ENCODE measurements at places on chromosomes 3 and 15.
A peak's percentile ranks its signal among the peaks of the same experiment; 100 is the strongest.

- no peak for DNase-seq
These were observed 87.4 kb downstream of the TRIM42 start for GRCh38 chr3:140765246-140765645.

- DNase-seq = no peak
These were observed 619.1 kb upstream of the BCHE start for GRCh38 chr3:166456286-166456685.

DNA sequence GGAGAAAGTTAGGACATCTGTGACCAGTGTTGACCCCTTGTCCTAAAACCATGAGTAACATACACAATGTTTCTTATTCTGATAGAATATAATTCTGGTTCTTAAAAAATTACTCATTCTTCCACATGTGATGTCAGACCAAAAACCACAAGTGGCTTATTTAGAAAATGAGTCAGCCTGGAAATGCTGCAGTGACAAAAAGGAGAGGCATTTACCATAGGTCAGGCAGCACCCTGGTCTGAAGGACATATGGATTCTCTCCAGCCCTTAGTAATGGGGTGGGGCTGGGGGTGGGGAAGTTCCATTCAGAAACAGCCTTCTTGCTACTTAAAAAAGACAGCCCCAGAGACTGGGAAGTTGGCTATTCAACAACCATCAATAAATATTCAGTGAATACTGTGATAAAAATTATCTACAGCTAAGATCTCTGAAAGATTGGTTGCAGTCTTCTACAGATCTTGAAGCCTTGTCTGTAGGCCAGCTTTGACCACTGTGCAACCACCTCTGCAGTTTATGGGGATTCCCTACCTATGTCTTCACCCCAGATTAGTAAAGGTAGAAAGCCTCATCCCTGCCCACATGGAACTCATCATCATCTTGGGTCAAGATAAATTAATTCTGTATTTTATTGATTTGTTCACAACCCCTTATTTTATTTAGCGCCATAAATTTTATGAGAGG is 34.9 kb upstream of the TIMP4 start:
- peak; percentile 73 for DNase-seq

DNA sequence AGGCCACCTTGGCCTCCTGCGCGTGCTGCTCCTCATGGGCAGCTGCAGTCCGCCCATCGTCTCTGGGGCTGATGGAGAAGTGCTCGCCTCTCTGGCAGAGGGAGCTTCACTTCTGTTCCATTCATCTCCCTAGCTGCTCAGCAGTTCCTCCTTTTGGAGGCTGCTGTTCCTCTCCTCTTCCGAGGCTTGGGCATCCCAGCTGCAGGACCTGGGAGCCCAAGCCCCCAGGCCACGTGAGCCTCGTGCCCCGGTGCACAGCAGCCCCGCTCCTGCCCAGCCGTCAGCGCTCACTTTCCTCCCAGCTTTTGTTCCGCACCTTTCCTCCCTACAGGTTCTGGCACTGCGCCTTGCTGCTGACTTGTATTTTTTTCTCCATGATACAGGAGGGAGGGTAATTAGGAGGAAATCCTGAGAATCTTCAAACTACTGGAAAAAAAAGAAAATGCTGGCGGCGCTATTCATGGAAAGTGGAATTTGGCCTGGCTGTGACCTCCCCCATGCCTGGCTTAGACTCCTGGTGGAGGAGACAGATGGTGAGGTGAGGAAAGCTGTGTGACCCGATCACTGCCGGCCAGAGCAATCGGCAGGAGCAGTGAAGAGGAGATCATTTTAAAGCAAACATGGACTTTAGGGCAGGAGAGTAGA is 210.1 kb downstream of the CHST2 start:
- no peak for DNase-seq

DNA sequence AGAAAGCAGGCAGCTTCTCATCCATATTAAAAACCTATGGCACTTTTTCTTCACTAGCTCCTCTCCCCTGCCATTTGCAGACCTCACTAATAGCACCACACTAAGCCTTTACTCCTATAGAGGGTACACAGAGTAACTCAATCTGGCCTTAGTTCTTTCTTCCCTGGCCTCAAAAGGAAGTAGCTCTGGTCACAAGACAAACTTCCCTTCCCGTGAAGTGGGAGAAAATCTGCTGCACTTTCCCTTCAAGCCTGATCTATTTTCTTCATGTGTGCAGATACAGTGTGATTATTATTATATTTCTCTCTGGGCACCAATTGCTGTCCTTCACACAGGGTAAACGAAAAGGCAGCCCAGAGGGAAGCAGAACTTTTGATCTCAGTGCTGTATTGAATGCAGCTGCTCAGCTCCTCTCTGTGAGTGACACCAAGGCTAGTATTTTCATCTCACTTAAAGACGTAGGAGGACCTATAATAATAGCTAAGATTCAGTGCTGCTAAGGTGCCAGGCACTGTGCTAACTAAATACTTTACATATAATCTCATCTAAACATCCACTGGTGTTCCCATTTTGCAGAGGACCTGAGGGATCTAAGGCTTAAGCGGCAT is 61.9 kb upstream of the RASGRP1 start:
- no peak for DNase-seq

- DNase-seq = no peak
These were observed 3.4 kb upstream of the CCNL1 start for GRCh38 chr3:157163217-157163953.

DNA sequence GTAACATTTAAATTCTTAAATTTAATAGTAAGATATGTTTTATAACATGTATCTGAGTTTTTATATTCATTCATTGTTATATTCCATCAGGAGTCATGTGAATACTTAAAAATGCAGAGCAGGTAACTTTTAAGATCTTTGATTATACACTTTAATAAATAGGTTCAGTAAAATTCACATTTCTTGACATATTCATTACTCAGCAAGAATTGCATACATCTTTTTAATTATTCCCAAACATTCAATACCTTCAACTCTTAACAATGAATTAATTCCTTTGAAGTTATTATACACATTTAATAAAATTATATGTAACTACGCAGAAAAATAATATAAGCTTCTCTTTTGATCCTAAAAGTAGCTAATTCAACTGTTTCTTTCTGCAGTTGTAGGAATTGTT is 105.4 kb downstream of the CNTN4 start:
- no peak for DNase-seq

DNA sequence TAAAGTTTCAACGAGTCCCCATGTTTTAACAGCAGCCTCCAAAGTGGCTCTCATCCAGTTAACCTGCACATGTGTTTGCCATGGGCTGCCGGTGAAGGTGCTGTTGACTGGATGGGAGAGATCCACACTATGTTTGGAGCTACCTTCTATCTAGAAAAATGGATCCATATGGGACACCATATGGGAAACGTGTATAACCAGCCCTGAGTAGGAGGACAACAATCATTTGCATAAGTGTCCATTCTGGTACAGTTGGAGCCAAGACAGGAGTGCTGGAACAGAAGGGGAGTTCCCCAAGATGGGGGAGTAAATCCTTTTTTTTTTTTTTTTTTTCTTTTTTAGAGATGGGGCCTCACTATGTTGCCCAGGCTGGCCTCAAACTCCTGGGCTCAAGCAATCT is 36.6 kb downstream of the MKRN2 start:
- no peak for DNase-seq

DNA sequence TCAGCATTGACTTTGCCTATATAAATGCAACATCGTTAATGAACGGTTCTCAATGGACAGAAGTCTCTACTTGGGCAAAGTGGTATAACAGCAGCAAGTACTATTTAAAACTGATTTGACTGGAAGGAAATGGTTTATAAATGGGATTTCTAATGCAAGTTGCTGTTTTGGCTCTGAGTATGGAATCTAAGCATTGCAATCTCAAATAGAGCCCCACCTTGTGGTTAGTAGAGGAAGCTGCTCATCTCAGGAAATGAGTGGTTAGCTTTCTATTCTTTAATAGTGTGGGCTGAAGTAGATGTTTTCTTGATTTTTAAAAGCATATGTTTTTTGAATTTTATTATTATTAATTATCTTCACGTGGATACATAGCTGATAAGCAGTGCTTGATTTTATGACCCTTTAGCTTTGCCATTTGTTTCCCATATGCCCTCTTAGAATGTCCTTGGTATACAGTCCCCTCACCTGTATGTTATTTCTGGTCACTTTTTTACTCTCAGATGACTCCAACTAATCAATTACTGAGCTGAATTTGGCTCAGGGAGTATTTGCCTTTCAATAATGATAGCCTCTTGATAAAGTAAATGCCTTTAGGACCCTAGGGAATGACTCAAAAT is 67.1 kb downstream of the OXSM start:
- DNase-seq = no peak

- DNase-seq = peak; percentile 84
These were observed 29.2 kb upstream of the CYP11A1 start for GRCh38 chr15:74396445-74397238.

- DNase-seq = no peak
These were observed 100.1 kb upstream of the PROK2 start for GRCh38 chr3:71885006-71885405.

- no peak for DNase-seq
These were observed 179.6 kb downstream of the TBC1D2B start for GRCh38 chr15:77897896-77898406.

- peak; percentile 41 for DNase-seq
These were observed at the start of gene PLXND1 for GRCh38 chr3:129606636-129607390. TSS of gene PLXND1 (minus strand) at chr3:129606676. CDS start at chr3:129606639, 37 bp downstream.

GRCh38 chr3:130939753-130940152 is 45.9 kb downstream of the ATP2C1 start:
- DNase-seq = no peak

GRCh38 chr3:143628971-143629370 is 219.3 kb downstream of the SLC9A9 start:
- no peak for DNase-seq

GRCh38 chr3:67083277-67083676 is 85.2 kb downstream of the KBTBD8 start:
- DNase-seq = peak; percentile 25

DNA sequence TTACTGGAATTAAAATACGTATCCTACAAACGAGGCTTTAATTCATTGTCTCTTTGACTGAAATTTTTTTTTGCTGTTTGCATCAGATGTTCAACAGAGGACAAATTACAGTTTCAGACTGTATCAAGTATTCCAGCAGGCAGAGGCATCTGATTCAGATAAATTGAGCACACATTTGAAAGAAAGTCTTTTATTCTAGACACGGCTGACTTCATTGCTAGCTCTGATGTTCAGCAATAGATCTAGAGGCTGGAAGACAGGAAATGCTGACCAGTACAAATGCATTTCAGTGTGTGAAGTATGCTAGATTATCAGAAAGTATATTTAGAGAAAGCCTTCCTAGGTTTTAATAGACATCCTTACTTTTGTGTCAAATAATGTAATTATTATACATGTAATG is 472.2 kb downstream of the NLGN1 start:
- DNase-seq = no peak

GRCh38 chr3:33209357-33209756 is 9.3 kb downstream of the SUSD5 start:
- no peak for DNase-seq

GRCh38 chr3:172094621-172095557 is 55.5 kb downstream of the FNDC3B start:
- peak; percentile 16 for DNase-seq

GRCh38 chr3:12352253-12352652 is 63.4 kb downstream of the PPARG start:
- DNase-seq = no peak

DNA sequence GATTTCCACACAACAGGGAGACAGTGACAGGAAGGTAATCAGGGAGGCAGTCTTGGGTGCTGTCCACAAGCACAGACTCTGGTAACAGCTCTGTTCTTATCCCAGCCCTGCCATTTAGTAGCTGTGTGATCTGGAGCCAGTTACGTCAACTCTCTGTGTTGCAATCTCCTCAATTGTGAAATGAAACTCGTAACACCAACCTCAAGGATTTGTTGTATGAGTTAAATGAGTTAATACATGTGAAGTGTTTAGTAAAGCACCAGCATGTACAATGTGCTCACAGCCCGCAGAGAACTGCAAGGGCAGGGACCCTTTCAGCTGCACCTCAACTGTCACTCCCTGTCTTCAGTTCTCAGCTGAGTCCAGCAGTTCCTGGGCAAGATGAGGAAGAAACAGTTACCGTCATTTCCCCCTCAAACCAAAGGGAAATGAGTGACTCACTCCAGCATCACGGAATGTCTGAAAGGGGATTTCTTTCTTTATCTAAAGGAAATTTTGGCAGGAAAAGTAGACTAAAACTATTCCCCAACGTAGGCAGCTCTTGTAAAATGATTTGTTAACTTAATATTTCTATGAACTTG is 39.9 kb upstream of the MB21D2 start:
- DNase-seq = peak; percentile 53

- DNase-seq = no peak
These were observed 37.5 kb downstream of the SLC6A20 start for GRCh38 chr3:45758871-45759270.

DNA sequence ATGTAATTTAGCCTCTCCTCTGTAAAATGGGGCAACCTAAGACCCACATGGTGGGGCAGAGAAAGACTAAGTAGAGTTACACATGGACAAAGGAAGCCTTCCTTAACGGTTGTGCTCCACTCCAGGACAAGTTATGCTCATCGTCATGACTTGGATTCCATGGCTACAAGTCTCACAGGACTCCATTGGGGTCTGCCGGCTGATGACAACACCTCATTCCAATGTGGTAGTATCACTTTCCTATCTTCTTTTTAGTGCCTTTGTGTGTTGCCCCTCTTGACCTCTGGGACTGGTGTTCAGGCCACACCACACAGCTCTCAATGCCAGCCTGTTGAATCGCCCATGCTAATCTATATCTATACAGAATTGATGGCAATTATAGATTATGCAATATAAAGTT is 181.3 kb upstream of the WNT5A start:
- DNase-seq = no peak

- DNase-seq = no peak
These were observed 41.6 kb upstream of the DUSP7 start for GRCh38 chr3:52097851-52098507.

DNA sequence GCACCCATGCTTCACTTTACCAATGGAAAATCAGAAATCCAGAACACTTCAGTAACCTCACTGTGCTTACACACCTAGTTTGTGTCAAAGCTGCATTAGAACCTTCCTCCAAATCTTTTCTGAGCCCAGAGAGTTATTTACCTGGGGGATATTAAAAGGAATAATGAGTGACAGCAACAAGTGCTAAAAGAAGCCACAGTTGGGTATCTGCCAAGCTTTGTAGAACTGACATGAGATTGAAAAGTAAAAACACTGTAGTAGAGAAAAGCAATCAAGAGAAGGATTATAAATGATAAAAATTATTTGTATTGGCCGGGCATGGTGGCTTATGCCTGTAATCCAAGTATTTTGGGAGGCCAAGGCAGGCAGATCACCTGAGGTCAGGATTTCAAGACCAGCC is 8.8 kb upstream of the TBC1D23 start:
- no peak for DNase-seq

GRCh38 chr3:161599697-161600096 is 103.1 kb downstream of the OTOL1 start:
- DNase-seq = no peak

- no peak for DNase-seq
These were observed 15.9 kb upstream of the CHST2 start for GRCh38 chr3:143103652-143104051.

GRCh38 chr3:106485802-106486201 is 617.0 kb upstream of the CBLB start:
- no peak for DNase-seq
